ENCODE measurements at places on chromosomes 5 and 9.

DNA sequence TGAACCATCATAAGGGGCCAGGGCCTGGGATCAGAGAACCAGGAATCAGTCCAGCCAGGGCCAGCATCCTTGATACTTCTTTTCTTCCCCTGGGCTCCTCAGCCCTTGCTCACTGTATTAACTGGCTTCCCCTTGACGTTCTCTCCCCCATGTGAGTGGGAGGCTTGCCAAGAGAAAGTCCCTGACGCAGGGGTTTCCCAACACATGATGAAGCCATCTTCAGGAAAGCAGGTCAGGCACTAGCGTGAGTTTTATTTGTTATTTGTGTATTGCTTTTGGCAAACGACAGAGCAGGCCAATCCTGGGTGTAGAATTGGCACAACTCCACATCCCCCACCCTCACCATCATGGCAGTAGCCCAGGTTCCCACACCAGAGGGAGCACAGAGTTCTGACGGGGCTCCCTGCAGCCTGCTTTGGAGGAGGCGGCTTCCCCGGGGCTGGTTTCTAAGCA is 165.5 kb upstream of the NFIL3 start:
- no peak for DNase-seq

GRCh38 chr5:142122121-142122520 is 13.5 kb downstream of the NDFIP1 start:
- no peak for DNase-seq

DNA sequence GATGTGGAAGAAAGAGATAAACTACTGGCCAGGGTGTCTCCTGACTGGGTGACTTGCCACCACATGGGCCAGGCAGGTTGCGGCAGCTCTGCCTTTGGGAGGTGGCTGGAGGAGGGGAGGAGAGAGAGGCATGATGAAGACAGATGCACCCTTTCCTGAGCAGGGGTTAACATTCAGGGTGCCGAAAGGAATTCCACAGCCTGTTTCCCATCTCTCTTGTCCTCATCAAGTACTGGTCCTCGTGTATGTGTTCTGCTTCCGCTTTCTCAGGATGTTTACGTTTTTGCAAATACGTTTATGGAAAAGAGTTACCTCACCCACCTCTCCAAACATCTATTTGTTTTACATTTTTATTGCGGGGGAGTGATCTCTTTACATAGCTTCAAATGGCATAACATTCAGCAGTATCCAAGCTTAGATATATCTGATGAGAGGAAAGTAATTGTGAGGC is 73.4 kb downstream of the C9orf85 start:
- DNase-seq, result no peak

DNA sequence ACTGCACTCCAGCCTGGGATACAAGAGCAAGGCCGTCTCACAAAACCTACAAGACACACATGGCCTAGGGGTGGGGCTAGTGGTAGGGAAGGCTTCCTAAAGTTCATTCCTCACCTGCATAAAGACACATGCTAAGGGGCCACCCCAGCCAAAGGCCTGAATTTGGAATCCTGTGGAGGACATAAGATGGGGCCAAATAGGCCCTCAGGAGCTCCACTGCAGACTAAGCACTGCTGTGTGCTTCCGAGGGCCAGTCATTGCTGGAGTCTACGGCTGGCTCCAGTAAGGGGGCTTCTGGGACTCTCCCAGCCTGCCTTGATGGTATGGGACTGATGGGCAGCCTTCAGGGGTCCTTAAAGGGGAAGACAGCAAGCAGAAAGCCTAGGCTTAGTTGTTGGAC is 5.7 kb downstream of the NOP16 start:
- no peak for DNase-seq

- no peak for DNase-seq
Observed at GRCh38 chr5:134255418-134256150, 29.7 kb upstream of the PPP2CA start.

GRCh38 chr9:96173640-96174039 is 128.3 kb downstream of the HSD17B3 start:
- DNase-seq, result no peak

DNA sequence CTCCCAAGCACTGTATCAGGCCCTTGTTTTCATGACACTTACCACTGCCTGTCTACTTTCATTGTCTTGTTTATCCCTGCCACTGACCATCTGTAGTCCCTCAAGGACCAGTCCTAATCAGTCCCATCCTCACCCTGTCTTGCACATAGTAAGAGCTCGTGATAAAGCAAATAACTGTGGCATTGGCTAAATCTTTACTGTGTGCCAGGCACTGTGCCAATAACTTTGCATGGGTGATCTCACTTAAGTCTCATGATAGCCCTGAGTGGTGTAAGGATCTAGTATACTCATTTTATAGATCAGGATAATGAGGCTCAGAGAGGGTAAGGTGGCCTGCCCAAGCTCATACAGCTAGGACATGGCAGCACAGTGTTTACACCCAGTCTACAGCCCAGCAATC is 5.6 kb downstream of the CDX1 start:
- no peak for DNase-seq

GRCh38 chr9:4803670-4804530 is 11.2 kb downstream of the RCL1 start:
- no peak for DNase-seq

GRCh38 chr5:54295651-54296276 is 14.6 kb downstream of the ARL15 start:
- DNase-seq, result no peak

DNA sequence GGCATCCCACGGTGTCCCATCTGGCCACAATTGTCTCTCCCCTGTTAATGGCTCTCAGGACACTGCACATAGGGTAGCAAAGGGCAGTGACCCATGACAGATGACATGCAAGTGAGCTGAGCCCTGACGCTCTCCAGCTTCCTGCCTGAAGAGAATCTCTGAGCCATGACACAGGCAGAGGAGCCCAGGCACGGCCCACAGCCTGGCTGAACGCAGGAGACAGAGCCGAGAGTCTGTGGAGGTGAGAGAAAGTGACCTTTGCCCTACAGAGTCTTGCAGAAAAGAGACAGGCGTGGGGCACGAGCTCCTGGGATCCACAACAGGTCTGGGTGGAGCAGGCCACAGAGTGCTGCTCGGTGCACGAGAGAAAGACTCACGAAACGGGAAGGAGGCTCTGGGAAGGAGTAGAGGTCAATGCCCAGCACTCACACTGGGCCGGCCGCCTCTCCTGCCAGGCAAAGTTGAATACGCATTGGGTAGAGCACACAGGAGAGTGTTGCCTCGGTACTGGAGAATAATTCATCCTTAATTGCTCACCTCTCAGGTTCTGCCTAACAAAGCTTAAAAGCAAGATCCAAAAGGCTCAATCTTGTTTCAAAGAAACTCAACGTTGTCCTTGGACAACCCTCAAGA is 90.3 kb downstream of the MRPL36 start:
- DNase-seq, result no peak

- no peak for DNase-seq
Observed at GRCh38 chr9:112621018-112621655, 96.8 kb downstream of the INIP start.

DNA sequence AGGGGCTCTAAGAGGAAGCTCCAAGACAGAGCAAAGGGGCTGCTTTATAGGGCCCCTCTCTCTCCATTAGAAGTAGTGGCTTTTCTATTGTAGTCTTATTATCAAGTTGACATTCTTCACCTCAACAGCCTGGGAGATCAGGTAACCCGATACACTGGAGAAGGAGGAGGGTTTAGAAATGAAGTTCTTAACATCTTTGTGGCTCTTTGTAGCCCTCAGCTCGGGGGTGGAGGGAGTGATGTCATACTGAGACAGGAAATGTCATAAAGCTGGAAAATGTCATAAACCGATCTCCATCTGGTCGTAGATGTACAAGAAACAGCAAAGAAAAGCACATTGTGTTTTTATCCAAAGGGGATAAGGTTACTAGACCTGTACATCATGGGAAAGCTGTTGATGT is 17.9 kb downstream of the PDZD2 start:
- no peak for DNase-seq
